ENCODE measurements at places on chromosomes 3 and 15. TPM values are rescaled to one million over a fixed set of nuclear protein-coding genes. Genes with fewer than 3 reads are reported as not detected.

The SYNPR gene
- not detected for total RNA-seq

The KCNMB3 gene
- total RNA-seq: 3.5 TPM

The RTP1 gene
- not detected for total RNA-seq

The GRAMD2A gene
- 3.2 TPM for total RNA-seq

The ZPLD1 gene
- total RNA-seq: not detected

The SLC6A20 gene
- not detected for total RNA-seq

The PIERCE2 gene
- total RNA-seq: 1.0 TPM

The P2RY14 gene
- 0.05 TPM for total RNA-seq

The APOD gene
- 0.17 TPM for total RNA-seq

The ZCWPW2 gene
- total RNA-seq: not detected

The FAM81A gene
- 0.78 TPM for total RNA-seq

All from A172 (cell line).